ENCODE measurements at places on chromosomes 1 and 21.

GRCh38 chr21:25964015-25964414 is 206.6 kb downstream of the APP start:
- no peak for DNase-seq

- DNase-seq, result no peak
Observed at GRCh38 chr1:212743901-212744475, 44.3 kb upstream of the BATF3 start.

DNA sequence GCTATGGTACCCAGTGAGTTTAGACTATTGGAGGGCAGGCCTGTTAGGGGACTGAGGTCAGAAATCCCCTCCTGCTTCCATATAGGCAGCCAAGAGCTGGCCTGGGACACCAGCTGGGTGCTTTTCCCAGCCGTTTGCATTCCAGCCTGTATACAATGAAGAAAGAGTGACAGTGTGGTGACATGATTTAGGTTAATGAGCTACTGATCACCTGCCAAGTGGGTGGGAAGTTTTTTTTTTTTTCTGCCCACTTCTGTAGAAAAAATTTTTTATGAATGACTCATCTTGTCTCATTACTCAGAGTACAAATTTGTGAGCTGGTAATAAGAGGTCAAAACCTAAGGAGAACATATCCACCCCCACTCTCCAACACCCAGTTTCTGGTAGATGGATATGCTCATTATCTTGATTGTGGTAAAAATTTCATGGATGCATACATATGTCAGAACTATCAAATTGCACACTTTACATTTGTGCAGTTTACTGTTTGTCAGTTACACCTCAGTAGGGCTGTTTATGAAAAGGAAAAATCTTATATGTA is 16.4 kb upstream of the CGN start:
- no peak for DNase-seq

DNA sequence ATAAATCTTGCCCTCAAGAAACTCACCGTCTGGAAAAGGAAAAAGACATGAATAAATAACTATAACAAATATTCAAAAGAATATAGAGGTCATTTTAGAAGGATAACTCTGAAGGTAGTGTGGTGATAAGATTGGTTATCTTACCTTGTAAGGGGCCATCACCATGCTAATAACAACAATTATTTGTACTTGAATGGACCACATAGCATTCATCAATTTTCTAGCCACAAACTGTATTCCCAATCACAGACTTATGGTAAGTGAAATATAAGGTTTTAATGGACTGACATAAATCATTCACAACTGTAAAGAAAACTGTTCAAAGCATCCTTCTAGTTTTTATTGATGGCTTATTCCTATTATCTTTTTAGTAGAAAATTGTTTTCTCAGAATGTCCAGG is 57.8 kb downstream of the HMCN1 start:
- DNase-seq, result no peak

DNA sequence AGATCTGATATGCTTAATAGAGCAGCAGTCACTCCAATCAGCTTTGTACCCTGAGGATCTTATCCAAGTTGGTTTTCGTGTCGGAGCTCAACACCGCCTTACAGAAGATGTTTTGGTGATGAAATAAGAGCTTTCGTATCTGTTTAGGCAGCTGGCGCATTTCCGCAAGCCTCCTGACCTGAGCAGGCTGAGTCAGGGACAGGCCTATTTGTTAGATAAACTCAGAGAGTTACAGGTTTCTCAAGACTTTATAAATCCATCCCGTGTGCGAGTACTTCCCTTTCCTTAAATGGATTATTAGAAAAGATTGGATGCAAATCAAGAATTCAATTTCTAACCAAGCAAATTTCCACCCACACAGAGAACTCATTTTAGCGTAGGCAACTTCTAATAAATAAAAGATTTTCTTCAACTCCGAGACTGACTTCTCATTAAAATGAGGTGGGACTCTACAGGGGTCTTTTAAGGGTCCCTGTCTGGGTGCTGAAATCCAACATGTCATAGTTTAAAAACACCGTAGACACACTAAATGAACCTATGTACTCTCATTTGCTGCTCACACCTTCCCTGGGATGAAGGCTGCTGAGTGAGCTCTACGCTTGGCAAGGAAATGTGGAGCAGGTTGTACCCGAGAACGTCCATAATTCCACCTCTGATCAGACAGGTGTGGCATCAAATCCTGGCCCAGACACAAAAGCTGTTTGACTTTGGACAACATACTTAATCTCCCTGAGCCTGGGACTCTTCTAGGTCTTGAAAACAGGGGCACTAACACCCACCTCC is 106.9 kb upstream of the F3 start:
- DNase-seq, result no peak

GRCh38 chr1:213925531-213926182 is 62.1 kb upstream of the PROX1 start:
- no peak for DNase-seq

GRCh38 chr1:102891868-102892625 is 216.3 kb downstream of the COL11A1 start:
- DNase-seq, result no peak

DNA sequence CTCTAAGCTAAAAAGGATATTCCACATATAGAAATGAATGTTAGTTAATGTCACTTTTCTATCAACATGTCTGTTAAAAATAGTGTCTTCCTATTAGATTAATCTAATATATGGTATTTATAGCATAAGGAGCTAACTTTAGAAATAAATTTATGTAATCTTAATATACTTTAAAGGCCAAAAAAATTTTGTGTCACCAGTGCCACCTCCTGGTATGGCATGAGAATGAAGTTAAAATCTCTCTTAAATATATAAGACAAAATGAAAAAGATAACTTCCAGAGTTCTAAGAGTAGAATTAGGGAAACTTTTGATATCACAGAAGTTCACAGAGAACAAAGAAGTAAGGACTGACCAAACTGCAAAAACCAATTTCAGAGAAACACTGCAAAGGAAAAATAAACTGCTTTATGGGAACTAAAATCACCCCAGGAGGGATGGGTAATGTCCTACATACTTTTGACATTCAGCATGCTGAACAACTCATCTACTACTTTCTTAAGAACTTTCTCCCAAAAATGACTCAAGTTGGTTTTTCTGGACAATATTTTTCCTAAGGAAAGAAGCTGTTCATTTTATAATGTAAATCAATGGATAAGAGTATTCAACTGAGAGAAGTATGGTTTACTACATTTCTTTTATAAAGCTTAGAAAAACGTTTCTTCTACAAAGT is 82.8 kb downstream of the TRIM33 start:
- DNase-seq, result no peak

GRCh38 chr1:36614991-36615390 is 132.3 kb upstream of the CSF3R start:
- DNase-seq, result no peak

DNA sequence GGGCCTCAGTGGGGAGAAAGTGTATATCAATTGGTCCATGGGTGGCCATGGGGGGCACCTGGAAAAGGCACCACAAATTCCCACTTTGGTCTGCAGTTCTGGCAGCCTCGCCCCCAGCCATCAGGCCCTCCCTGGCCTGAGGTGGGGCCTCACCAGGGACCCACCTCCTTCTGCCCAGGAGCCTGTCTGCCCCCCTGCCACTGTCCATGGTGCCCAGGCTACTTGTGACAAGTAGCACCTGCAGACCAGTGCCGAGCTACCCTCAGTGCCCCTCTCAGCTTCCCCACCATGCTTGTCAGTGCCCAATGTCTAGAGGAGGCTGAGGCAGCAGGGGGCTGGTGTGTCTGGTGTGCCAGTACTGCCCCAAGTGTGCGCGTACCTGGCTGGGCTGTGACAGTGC is 87.1 kb upstream of the PAXBP1 start:
- no peak for DNase-seq

- no peak for DNase-seq
Observed at GRCh38 chr1:25676488-25676887, 59.9 kb downstream of the MAN1C1 start.

GRCh38 chr1:58116284-58116683 is 430.2 kb downstream of the OMA1 start:
- no peak for DNase-seq

- DNase-seq, result no peak
Observed at GRCh38 chr1:101496109-101496508, 259.3 kb downstream of the S1PR1 start.

- no peak for DNase-seq
Observed at GRCh38 chr1:205358579-205358978, 1.9 kb upstream of the KLHDC8A start.

DNA sequence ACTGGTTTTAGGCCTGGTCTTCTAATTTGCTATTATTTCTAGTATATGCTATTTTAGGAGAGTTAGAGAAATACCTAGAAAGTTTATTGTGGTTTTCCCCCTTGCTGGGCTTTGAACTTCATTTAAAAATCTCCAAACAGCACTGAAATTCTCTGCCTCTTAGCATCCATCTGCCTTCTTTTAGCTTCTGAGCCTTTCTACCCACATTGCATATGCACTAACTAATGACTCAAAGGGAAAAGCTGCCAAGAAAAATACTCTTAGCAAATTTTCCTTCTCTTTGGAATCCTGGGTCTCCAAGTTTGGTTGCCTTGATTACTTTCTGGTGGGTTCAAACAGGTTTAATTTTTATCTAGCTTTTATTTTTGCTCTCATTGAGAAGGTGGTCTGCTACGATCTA is 408.4 kb upstream of the PTBP2 start:
- DNase-seq, result no peak

DNA sequence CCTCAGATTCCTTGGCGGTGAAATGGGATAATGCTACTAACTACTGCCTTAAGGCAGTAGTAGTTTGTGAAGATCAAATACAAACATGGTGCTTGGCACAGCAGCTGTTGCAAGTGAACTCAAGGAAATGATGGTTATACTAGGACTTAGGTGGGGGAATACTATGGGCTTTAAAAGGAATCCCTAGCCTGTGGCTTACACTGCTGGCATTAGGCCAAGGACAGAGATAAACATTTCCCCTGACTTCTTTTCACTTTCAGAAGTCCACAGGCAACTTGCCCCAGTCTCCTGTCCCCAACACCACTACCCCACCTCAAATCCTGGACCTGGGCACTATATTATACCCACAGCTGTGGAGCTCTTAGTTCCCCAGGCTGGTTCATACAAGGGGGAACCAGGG is 13.1 kb upstream of the VAMP4 start:
- no peak for DNase-seq

GRCh38 chr1:234975122-234975940 is 153.3 kb downstream of the TOMM20 start:
- DNase-seq, result no peak

- no peak for DNase-seq
Observed at GRCh38 chr1:68346188-68346808, 103.5 kb downstream of the RPE65 start.

- no peak for DNase-seq
Observed at GRCh38 chr1:88741413-88741812, 57.3 kb downstream of the PKN2 start.

DNA sequence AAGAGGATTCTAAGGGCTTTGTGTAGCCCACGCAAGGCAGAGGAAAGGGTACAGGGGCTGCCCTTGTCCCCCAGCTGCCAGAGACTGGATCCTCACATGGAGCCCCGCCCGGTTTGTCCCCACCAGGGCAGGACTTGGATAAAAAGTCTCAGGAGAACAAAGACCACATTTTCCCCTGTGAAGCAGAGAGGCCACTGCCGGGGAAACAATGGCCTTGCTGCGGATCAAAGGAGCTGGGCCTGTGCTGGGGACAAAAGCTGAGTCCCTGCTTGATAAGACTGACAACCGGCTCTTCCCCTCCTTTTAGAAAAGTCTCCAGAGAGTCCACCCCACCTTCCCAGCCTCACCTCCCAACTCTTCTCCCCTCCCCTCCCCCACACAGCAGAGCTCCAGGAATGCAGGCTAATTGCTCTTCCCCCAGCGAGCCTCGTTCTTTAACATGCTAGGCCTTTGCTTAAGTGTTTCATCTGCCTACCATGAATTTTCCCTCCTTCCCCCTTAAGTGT is 142.4 kb downstream of the PLPP3 start:
- no peak for DNase-seq

GRCh38 chr1:6137758-6138157 is 42.4 kb downstream of the CHD5 start:
- DNase-seq, result no peak

- no peak for DNase-seq
Observed at GRCh38 chr21:44088401-44088780, 18.8 kb upstream of the PWP2 start.

Data from GM19239 (cell line).